ENCODE measurements at places on chromosomes 11 and 22. TPM values are rescaled to one million over a fixed set of nuclear protein-coding genes. Genes with fewer than 3 reads are reported as not detected.

AGBL2 gene
- 1.6 TPM for total RNA-seq

RIN1 gene
- 19.5 TPM for total RNA-seq

CRYAB gene
- 45.1 TPM for total RNA-seq

GPR83 gene
- 0.26 TPM for total RNA-seq

MYO7A gene
- total RNA-seq: 0.26 TPM

TIMP3 gene
- 23.5 TPM for total RNA-seq

INS gene
- total RNA-seq: not detected

TCN2 gene
- 7.7 TPM for total RNA-seq

GPR152 gene
- not detected for total RNA-seq
